IPS-NIHi11 (cell line): ENCODE measurements at places on chromosomes 1 and 21.

GRCh38 chr1:40381268-40382107 is 8.0 kb downstream of the SMAP2 start:
- no peak for DNase-seq

DNA sequence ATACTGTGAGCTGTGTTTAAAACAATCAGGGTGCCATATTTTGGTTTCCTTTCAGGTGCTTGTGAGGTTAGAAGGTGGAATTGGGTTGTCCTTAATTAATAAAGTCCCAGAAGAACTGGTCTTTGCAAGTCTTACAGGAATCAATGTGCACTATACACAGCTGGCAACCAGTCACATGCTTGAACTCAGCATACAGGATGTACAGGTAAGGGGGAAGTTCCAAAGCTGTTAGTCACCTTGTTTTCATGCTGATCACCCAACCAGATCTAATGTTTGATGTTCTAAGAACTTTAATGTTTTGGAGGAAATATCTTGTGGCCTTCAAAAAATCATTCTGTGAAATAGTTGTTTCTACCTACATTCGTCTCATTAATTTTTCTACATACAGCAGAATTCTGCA is 156.3 kb downstream of the VPS13D start:
- DNase-seq = peak; percentile 27

DNA sequence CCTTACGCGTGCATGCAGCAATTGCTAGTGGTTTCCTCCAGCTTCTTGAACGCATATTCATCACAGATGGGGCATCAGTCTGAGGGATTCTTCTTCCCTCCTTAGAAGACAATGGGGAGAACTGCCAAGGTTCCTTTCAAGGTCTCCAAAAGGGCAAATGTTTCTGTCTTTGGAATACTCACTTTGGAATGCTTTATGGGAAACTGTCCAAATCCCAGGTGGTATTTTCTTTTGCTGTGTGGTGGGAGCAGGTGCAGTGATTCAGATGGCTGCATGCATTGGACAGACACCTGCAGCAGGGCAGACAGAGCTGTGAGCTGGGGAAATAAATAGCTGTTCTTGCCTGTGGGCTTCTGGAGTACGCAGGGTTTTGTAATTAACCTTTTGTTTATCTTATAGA is 40.5 kb downstream of the URB2 start:
- no peak for DNase-seq

DNA sequence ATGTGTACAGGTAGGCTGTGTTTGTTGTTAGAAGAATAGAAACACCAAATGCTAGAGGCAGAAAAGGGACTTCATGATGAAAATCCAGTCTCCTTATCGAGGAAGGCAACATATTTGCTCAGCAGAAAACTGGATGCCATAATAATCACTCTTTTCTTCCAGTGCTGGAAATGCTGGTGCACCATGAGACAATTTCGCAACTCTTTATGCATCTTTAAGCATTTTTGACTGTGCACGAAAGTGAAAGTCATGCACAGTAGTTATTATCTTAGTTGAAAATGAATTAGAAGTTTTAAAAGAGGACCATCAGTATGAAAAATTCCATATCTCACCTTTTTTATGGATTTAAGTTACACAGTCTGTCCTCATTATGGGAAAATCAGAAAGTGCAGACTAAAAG is 29.1 kb downstream of the SMYD2 start:
- DNase-seq = no peak

DNA sequence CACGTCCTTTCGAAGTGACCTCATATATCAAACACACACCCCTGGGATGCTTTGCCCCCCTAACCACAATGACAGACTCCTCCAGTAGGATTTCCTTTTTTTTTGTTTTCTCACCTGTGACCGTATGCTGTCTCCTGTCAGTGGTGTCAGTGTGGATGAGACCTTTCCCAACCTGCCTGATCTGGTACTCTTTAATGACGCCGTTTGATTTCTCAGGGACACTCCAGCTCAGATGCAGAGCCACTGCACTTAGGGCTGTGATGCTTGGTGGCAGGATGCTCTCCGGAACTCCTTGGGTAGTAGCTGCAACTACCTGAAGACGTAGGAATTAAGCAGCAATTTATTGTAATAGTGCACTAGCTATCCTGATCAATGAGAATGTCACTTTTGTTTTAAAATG is 212.6 kb downstream of the KCTD3 start:
- DNase-seq = no peak

GRCh38 chr1:61453111-61453961 is 271.6 kb downstream of the TM2D1 start:
- DNase-seq = peak; percentile 71

DNA sequence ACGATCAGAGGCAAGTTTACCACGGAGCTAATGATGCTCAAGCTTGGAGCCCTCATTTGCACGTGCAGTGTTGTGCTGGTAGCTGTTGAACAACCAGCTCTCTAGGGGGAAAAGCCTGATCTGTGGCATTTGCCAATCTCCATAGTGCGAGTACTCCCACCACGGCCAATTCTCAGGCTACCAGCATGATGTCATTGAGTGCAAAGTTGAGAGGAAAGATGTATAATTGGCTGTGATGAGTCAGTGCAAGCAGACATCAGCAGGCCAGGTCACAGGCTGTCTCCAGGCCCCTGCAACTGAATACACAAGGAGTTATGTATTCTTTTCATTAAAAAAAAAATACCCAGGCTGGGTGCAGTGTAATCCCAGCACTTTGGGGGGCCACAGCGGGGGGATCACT is 233.1 kb upstream of the VAMP3 start:
- DNase-seq = no peak

GRCh38 chr1:171754353-171754705 is 12.5 kb upstream of the VAMP4 start:
- DNase-seq = peak; percentile 14

GRCh38 chr21:43809853-43810504 is 20.6 kb downstream of the RRP1 start:
- DNase-seq = no peak

DNA sequence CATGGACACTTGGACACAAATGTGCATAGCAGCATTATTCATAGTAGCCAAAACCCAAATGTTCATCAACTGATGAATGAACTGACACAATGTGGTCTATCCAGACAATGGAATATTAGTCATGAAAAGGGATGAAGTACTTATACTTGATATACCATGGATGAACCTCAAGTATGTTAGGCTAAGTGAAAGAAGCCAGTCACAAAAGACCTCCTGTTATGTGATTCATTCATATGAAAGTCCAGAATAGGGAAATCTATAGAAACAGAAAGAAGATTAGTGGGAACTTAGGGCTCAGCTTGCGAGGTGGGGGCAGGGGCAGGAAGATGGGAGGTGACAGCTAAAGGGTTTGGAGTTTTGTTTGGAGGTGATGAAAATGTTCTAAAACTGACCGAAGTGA is 7.4 kb downstream of the KCNE1 start:
- no peak for DNase-seq
